ENCODE measurements at places on chromosomes 6 and 20.

GRCh38 chr6:129490521-129491255 is 219.3 kb downstream of the ARHGAP18 start:
- DNase-seq, result peak; percentile 51

- peak; percentile 56 for DNase-seq
Measured at GRCh38 chr6:3990692-3991491, 88.0 kb downstream of the FAM217A start.

DNA sequence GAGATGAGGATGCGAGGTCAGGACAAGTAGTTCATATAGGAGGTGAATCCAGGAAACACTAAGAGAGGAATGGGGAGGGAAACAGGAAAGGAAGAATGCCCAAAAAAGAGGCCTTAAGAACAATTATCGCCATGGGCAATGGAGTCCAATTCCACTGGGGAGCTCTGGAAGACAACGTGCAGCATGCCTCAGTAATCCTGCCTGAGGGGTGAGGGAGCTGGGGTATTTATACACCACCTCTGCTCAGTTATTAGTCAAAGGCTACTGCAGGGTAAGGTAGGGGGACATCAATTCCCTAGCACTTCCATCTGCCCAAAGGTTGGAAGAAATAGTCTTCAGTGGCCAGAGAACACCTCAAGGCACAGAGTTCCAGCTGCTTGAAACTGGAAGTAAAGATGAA is 96.4 kb downstream of the ZNF217 start:
- DNase-seq, result no peak

GRCh38 chr20:31485450-31486339 is 10.6 kb downstream of the REM1 start:
- no peak for DNase-seq

GRCh38 chr20:18254615-18255014 is 33.7 kb upstream of the ZNF133 start:
- DNase-seq, result no peak

DNA sequence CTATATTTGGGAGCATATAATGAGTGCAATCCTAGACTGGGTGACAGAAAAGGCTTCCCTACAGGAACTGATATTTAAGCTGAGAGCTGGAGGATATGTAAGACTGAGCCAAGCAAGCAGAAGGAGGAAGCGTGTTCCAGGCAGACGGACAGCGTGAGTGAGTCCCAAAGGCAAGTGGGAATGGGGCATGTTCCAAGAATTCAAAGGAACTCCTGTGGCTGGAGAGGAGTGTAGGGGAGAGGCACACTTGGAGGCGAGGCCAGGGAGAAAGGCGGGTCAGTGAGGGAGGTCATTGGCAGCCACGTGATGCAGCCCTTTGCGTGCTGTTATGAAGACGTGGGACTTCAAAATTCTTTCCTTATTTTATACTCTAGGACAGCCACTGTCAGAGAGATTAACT is 27.9 kb upstream of the SGK1 start:
- DNase-seq, result no peak

- DNase-seq, result no peak
Measured at GRCh38 chr6:160791981-160792418, 90.0 kb downstream of the PLG start.

- peak; percentile 32 for DNase-seq
Measured at GRCh38 chr20:49484180-49485140, 2.0 kb upstream of the KCNB1 start.

DNA sequence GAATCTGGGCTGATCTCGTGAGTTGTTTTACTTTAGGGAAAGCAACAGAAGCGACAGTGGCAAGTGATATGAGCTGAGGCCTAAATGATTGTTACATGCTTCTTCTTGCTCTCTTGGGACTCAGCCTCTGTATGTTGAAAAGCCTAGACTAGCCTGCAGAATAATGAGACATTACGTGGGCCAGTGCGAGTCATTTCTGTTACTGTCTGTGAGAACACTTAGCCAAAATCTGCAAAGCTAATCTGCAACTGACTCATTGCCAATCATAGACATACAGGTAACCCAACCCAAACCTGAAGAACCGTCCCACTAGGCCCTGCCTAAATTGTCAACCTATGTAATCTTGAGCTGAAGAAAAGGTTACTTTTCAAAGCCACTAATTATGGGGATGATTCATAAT is 77.4 kb upstream of the F13A1 start:
- no peak for DNase-seq

DNA sequence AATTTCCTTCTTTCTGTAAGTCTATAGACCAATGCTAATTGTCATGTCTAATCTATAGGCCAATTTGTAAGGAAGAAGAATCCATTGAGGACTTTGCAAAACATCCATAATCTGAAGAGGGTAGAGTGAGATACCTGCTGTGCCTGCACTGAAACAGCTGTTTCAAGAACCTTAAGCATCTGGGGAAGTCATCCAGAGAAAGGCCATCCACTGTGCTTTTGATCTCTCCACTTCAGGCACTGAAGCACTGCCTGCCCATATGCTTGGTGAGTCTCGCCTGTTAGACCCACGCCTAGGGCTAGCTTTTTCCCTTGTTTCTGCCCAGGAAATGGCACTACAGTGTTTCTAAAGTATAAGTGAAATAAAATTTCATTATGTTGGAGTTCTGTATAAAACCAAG is 921.8 kb upstream of the EPHA7 start:
- DNase-seq, result no peak

- DNase-seq, result no peak
Measured at GRCh38 chr6:38350942-38351341, 288.8 kb downstream of the BTBD9 start.

- no peak for DNase-seq
Measured at GRCh38 chr6:111358454-111358853, 124.6 kb downstream of the REV3L start.

DNA sequence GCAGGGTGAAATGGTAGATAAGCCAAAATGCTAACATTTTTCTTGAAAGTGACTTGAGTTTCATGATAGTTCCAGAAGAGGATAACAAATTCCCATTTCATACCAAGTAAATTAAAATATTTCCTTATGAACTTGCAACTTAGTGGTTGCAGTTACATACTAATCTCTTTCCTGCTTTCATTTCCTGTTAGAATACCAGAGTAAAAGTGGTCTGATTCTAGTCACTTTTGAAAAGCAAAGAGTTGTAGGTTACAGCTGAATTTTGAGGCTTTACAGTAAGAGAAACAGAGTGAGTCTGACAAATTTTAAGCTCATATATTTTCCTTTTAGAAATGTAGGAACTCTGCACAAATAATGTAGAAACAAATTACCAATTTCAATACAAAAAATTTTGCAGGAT is 117.4 kb downstream of the ZFAND3 start:
- DNase-seq, result no peak

GRCh38 chr6:38495922-38496635 is 143.7 kb downstream of the BTBD9 start:
- DNase-seq, result no peak

DNA sequence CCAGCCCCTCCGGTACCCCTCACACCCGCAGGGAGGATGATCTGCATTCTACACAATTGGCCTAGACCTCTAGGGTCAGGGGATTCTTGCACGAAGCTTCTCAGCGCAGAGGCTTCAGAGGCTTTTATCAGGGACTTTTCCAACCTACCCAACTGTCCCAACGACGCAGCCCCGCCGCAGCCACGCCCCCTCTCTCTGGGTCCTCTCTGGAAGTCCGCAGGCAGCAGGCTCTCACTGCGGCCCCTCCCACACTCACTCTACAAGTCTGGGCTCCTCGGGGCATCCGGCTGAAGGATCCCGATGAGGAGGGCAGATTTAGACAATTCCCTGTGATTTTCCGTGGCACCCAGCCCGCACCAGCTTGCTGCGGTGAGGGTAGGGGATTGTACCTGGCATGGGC is 227.7 kb upstream of the RNF24 start:
- DNase-seq, result no peak

GRCh38 chr6:13479971-13480434 is 7.4 kb downstream of the GFOD1 start:
- no peak for DNase-seq

- no peak for DNase-seq
Measured at GRCh38 chr20:53539516-53539915, 54.1 kb downstream of the ZNF217 start.

GRCh38 chr20:46705378-46705729 is 4.1 kb upstream of the SLC2A10 start:
- no peak for DNase-seq

- DNase-seq, result no peak
Measured at GRCh38 chr6:97136626-97137358, 146.2 kb downstream of the MMS22L start.

GRCh38 chr6:134474955-134475354 is 157.0 kb upstream of the SGK1 start:
- DNase-seq, result no peak

- DNase-seq, result no peak
Measured at GRCh38 chr20:52972965-52973819, 1.0 kb downstream of the TSHZ2 start.

DNA sequence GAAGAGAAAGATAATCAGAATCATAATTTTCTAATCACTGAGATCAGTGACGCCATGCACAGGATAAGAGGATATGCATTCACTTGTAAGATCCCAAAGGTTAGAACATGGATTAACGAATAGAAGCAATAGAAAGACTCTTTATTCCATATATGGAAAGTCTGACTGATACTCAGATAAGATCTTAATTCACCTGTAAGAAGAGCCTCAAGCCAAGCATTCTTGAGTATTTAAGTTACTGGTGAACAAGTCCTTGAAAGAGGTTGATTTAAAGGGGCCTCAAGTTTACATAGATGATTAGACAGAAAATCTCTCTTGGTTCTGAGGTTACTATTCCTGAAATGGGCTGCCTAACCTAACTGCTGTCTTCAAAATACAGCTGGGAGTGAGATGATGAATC is 53.8 kb upstream of the MTRF1L start:
- no peak for DNase-seq

GRCh38 chr6:165543781-165544180 is 119.3 kb downstream of the PDE10A start:
- no peak for DNase-seq

- DNase-seq, result peak; percentile 25
Measured at GRCh38 chr20:24289737-24290481, 179.5 kb upstream of the SYNDIG1 start.

GRCh38 chr6:116300566-116300965 is 20.8 kb upstream of the TSPYL1 start:
- no peak for DNase-seq

DNA sequence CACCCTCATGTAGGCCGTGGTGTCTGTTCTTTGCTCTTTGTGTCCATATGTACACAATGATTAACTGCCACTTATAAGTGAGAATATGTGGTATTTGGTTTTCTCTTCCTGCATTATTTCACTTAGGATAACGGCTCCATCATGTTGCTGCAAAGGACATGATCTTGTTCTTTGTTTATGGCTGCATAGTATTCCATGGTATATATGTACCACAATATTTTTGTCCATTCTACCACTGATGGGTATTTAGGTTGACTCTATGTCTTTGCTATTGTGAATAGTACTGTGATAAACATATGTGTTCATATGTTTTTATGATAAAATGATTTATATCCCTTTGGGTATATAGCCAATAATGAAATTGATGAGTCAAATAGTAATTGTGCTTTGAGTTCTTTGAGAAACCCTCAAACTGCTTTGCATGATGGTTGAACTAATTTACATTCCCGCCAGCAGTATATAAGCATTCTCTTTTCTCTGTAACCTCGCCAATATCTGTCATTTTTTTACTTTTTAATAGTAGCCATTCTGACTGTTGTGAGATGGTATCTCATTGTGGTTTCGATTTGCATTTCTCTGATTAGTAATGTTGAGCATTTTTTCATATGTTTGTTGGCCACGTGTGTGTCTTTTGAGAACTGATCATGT is 174.4 kb upstream of the NT5E start:
- no peak for DNase-seq

DNA sequence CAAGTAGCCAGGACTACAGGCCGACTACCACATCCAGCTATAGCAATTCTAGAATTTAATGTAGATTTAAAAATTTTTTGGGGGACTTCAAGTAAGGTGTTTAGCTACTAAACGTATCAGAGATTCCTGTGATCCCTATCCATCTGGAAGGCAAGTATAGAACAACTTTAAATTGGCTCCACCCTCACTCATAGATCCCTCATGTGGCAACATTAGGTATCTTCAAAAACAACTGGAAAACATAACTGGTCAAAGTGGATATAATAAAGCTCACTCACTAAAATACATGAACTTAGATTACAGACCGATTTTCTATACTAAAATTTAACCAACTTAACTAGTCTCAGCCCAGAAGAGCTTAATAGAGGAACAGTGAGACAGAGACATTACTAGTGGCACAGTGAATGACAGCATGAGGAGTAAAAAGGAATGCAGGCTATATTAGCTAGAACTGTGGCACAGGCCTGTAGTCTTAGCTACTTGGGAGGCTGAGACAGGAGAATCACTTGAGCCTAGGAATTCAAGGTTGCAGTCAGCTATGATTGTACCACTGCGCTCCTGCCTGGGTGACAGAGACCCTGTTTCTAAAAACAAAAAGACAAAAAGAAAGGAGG is 14.7 kb downstream of the NUP153 start:
- DNase-seq, result no peak

GRCh38 chr20:32988008-32988407 is 16.2 kb downstream of the SUN5 start:
- no peak for DNase-seq

DNA sequence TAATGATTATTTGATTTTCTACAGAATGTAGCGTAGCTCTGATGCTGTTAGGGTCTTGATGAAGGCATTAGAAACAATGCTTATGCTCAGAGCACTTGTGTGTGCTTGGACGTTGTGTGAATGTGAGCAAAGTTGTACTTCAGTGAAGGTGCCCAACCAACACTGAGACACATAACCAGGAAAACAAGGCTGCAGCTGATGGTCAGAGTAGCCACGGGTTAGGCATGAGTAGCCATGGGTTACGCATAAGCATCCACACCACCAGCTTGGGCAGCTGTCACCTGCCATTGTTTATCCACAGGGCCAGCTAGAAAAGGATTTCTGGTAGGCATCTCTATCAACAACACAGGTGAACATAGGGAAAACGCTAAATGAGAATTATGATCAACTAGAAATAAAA is 326.6 kb downstream of the NRN1 start:
- no peak for DNase-seq

DNA sequence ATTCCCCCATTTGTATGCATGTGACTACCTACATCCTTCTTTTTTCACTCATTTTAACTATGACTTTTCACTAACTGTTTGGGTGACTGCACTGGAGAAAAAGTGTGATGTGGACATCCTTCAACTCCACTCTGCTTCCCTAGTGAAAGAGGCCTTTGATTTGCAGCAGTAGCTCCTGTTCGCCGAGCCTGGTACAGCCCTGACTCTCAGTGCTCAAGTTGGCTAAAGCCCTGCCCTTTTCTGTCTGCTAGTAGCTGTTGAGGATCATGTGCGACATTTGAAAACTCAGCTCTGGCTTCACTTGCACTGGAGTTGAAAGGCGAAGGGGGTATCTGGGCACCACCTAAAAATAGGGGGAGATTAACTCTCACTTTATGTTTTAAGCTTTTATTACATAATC is 42.1 kb downstream of the DAAM2 start:
- no peak for DNase-seq

GRCh38 chr20:24543741-24544140 is 74.3 kb downstream of the SYNDIG1 start:
- no peak for DNase-seq

GRCh38 chr6:111628142-111628850 is 22.6 kb upstream of the TRAF3IP2 start:
- DNase-seq, result no peak

Data from naive thymus-derived CD8-positive, alpha-beta T cell (primary cell).